ENCODE measurements at places on chromosomes 5 and 9.

GRCh38 chr9:104944356-104944755 lies 16.4 kb upstream of the ABCA1 start:
- DNase-seq = no peak

DNA sequence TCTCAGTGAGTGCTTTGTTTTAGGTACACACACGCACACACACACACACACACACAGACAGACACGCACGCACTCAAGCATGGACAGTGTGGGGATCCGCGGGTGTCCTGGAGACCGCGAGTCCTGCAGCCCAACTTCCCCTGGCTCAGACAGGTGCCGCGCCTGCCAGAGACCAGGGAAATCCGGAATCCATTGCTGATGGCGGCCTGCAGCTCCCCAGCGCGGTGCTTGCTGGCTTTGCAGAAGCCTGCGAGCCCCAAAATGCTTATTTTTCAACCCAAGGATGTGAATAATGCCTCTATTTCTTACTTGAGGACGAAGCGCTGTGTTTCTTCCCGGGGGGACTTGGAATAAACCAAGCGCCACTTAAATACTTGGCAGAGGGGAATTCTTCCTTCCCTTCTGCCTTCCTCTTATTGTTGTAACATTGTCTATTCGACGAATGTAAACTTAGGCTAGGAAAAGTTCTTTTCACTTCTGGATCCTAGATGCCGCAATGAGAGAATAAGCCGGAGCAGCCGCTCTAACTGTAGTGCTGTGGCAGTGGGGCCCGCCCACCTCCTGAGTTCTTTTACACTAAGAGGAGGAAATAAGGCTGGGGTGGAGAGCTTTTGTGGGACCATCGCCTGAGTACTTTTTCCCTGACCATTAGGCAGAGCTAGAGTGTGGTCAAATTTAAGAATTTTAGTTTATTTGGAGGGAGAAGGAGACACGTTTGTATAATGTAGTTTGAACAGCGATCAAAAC lies 802 bp downstream of the ITGA2 start:
- DNase-seq = peak; percentile 56

- no peak for DNase-seq
Measured at GRCh38 chr5:150703762-150704161, 2.9 kb upstream of the RBM22 start.

GRCh38 chr5:150295172-150295634 lies 5.6 kb upstream of the CAMK2A start:
- DNase-seq = no peak

DNA sequence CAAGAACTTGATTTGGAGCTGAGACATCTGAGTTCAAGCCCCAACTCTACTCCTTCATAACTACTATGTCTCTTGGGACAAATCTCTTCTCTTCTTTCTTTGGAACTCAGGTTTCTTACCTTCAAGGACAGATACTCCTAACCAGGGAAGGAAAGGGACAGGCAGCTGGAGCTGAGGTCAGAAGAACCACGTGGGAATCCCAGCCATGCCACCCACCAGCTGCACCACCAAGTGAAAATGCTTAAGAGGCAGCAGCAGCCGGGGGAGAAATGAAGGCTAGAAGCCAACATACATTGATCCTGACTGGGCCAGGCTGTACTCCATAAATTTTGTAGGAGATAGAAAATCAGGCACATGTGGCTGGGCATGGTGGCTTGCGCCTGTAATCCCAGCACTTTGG lies 9.6 kb upstream of the OR5C1 start:
- DNase-seq = no peak

GRCh38 chr9:95557142-95557541 lies 40.4 kb upstream of the PTCH1 start:
- DNase-seq = no peak

DNA sequence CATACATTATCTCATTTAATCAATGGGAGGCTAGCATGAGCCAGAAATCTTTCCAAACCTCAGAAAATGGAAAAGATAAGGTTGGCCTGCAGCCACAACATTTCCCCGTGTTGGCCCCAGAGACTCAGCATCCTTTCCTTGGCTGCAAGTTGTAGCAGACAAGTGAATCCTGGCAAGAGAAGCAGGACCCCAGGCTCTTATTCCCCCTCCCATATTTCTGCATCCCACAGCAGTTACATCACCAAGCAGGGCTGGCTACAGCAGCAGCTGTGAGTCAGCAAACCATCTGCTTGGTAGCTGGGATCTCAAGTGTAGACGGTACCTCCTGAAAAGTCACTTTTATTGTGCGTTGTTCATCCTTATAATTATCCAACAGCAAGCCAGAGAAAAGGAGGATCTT lies 212.4 kb downstream of the GNA14 start:
- DNase-seq = no peak

GRCh38 chr5:74903165-74903787 lies 37.1 kb upstream of the FAM169A start:
- DNase-seq = peak; percentile 76

DNA sequence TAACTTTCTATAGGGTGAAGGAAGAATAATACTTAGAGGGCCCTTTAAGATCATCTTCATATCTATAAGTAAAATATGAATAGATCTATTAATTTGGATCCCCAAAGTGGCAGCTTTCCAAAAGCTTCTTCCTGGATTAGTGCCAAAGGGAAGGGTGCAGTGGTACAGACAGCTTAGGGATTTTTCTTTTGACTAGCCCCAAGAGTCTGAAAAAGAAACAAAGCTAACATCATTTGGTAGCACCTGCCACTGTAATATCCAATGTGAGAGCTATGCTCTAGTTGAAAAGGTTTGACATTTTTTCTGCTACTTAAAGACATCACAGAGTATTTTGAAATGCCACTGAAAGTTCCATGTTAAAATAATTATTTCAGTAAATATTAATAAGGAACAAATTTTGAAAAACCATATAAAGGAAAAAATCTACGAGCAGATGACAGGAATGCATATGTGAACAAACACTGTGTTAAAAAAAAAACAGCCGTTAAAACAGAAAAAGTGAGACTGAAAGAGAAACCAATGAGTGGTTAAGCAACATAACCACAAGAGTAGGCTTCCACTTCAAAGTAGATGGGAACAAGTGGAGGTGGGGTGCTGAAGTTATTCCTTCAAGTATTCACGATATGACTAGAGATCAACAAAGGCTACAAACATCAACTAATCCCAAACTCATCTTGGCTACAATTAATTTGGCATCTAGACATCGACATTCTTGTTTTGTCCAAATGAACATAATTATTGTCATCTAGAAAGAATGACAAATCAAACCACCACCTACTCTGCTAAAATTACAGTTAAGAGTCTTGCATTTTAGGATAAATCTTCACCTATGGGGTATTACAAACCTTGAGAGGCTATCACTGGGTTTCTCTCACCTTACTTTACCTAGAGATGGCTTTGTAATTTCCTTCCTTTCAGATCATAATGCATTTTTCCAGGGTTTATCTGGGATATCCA lies 137.5 kb downstream of the CPLANE1 start:
- no peak for DNase-seq

DNA sequence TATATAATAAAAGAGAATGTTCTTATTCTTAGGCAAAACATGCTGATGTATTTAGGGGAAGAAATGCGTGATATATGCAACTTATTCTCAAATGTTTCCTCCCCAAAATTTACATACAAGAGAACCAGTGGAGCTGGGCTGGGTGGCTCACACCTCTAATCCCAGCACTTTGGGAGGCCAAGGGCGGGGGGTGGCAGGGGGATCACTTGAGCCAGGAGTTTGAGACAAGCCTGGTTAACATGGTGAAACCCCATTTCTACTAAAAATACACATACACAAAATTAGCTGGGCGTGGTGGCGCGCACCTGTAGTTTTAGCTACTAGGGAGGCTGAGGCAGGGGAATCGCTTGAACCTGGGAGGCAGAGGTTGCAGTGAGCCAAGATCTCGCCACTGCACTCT lies 27.5 kb upstream of the UBTD2 start:
- DNase-seq = no peak

DNA sequence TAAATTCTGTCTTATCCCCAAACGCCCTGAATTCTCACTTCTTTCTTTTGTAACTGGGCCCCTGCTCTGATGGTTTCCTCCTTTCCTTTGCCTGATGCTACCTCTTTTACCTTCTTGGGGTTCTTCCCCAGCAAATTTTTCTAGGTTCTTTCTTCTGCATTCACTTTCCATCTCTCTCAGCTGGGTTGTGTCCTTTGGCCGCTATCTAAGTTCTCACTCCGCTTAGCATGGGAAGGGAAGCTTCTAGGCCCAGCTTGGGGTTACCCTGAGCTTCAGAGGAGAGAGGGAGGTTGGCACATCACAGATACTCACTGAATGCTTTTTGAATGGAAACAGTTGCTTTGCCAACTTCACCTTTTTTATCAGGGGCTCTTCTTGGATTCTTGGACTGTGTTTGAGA lies 17.0 kb downstream of the PALM2AKAP2 start:
- DNase-seq = no peak

DNA sequence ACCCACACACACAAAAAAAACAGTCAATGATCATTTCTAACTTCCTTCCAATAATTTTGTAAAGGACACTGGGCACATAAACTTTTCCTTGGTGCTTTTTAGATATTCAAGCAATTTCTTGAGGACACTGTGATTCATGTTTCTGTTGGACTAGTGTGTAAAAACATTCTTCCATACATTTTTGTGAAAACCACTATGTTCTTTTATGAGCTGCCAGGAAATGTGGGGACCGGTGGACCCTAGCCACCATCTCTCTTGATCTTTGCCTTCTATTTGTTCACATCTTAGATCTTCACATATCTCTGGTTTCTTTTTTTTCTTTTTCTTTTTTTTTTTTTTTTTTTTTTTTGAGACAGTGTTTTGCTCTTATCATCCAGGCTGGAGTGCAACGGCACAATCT lies 287.4 kb downstream of the GLIS3 start:
- DNase-seq = no peak

GRCh38 chr5:93883459-93883858 lies 142.1 kb upstream of the POU5F2 start:
- DNase-seq = peak; percentile 62

GRCh38 chr5:39629946-39630345 lies 205.2 kb upstream of the DAB2 start:
- no peak for DNase-seq

DNA sequence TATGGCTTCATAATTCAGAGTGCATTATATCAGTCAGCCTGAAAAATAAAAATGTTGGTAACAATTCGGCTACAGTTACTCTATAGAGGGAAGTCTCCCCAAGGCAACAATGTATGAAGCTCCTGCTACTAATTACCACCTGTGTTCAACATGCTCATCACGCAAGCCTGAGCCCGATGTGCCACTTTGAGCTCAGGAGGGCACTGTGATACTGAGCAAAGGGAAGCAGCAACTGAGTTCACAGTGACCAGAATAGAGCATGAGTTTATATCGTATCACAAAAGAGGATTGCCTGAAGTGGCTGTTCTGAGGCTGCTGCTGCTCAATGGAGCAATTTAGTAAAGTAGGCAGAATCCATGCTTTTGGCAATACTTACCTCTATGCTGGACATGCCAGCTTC lies 202.0 kb upstream of the HAPLN1 start:
- DNase-seq = no peak

DNA sequence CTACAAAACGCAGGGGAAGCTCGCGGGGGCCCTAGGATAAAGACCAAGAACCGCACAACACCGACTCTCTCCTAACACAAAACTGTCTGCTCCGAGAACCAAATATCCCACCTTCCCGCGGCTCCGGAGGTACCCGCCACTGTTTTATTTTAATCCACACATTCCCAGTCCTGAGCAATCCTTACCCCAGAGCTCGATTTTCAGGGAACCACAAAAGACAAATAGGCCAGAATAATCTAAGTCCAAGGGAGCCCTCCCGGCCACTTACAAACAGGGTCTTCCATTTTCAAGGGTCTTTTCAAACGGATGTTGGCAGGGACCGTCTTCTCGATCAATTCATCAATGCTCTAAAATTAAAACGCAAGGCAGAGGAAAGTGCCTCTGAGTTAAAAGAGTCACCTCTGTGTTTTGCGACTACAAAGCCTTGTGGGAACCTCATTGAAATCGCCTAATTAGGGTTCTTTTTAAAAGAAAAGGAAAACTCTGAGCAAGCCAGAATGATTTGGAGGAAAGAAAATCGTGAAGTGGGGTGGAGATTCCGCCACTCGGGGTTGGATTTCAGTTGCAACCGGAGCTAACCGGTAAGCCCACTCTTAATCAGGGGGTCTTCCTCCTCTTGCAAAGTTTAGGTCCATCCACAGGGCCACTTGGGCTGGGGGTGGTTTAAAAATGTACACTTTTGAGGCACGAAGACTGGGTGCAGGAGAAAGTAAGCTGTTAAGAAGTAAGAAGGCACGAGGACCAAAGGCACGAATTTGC lies 1.0 kb downstream of the GLDC start:
- DNase-seq = no peak

- DNase-seq = peak; percentile 74
Measured at GRCh38 chr5:138874771-138875551, at the start of gene LRRTM2. Gene LRRTM2 (minus strand): TSS chr5:138875335. CDS start chr5:138874911, 424 bp downstream.

- no peak for DNase-seq
Measured at GRCh38 chr9:106421772-106422171, 441.2 kb upstream of the ZNF462 start.

- DNase-seq = no peak
Measured at GRCh38 chr5:154260224-154260927, 69.8 kb downstream of the GALNT10 start.

DNA sequence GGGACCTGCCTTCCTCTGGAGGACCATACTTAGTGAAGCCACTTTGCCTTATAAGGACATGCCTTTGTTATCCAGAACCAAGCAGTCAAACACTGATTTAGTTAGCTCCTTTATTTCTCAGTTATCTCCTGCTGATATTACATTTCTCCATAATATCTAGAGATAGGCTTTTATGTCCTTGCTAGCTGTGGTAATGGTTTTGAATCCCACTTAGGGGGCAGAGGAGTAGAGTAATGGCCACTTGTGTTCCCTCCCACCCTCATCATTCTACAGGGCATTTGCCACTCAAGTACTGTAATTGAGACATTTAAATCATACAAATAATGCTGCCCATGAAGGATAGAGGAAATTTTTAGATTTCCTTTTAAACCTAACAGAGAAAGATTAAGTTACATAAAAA lies 80.9 kb downstream of the DOCK8 start:
- no peak for DNase-seq

DNA sequence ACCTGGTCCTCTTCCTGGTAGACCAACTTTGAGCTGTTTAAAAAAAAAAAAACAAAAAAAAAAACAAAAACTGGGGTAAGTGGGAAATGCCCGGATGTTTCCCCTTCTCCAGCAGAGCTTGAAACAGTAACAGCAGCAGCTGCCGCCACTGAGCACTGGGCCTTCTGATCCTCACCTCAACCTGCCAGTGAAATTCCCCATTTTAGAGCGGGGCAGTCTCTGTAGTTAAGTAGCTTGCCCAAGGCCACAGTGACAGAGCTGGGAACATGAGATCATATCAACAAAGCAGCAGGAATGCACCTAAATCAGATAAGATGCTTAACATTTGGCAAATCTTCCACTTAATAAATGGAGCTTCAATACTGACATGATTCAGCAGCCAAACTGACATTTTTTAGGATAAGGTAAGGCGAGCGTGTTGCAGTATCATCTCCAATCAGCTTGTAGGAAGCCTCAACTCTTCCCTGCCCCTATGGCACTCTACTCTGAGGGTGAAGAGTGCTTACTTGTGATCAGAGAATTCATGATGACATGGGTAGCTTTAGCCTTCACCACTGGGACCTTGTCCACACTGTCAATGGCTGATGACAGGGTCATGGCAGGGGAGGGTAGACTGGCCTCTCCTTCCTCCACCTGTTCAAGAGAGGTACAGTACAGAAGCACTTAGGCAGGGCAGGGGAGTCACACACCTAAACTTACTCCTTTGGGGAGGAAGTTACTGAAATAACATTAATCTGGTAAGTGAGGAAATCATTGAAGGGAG lies 9.3 kb downstream of the KIAA1191 start:
- DNase-seq = no peak
